ENCODE measurements at places on chromosomes 3 and 15.

DNA sequence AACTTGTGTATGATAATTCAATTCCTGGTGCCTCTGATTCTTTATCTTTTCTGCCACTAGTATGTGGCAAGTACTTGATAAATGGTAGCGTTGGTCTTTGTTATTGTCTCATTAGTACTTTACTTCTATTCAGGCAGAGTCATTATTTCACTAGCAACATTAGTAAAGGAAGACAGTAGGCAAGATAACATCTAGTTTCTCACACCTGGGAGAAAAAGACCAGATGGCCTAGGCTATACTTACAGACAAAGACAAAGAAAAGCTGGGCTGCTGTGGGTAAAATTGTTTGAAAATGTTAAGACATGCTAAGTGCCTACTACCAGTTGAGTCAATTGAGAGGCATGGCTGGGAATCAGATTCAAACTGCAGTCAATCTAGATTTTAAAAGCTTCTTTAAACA, 198.7 kb upstream of the CMC1 start:
- no peak for DNase-seq

DNA sequence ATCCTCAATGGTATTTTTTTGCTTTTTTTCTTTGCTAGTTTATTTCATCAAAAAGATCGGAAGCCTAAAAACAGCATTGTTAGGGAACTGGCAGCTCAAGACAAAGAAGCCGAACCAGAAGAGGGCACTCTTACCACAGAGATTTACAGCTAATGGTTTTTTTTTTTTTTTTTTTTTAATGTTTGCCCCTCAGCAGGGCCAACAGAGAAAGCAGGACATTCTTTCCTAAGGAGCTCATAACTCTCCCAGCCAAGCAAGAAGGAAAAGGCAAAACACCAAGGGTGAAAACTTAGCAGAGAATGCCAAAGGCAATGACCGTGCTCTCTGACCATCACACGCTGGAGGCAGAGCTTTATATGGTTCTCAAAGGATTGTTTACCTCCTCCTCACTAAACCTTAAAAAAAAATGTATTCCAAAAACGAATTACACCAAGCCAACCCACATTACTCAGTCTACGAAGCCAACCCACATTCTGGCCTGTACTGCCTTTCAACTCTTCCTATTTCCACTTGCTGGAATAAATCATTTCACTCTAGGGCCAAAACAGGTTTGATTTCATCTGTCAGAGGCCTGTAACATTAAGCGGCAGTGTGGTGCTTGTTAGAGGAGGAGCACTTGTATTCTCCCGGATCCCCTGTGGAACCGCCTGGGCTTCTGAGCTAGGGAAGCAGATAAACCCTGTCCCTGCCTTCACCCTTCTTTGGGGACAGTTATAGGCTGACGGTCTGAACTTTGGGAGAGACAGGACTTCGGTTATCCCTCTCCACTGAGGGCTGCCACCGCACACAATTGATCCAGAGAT, 35.6 kb upstream of the GYG1 start:
- peak; percentile 50 for DNase-seq

DNA sequence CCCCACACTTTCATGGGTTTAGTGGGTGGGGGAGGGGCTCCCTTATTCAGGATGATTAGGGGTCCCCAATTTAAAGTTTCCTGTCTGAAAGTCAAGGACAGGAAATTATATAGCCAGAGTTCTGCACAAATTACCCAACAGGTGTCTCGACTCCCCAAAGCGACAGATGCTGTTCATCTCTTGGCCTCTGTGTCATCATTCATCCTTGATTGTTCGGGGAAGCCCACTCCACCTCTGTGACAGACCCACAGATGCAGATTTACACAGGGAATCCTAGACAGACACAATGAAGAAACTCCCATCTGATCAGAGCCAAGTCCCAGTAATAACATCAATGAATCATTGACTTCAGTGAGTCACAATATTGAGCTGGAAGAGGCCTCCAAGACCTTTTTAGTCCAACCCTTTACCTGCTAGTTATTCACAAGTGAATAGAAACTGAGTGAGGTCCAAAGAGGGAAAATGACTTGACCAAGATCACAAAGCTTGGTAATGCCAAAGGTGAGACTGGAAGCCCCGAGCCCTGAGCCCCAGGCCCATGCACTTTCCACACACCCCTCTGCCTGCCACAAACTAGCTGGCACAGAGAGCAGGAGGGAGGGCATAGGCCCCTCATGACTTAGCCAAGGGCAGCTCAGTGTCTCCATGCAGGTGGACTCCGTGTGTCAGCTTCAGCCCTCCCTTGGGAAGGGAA, 7.9 kb upstream of the SRP14 start:
- DNase-seq: no peak

- DNase-seq: no peak
Observed at GRCh38 chr3:38614091-38614490, 35.4 kb downstream of the SCN5A start.
